ENCODE measurements at places on chromosomes 7 and 10. TPM values are rescaled to one million over a fixed set of nuclear protein-coding genes. Genes with fewer than 3 reads are reported as not detected.

DNA sequence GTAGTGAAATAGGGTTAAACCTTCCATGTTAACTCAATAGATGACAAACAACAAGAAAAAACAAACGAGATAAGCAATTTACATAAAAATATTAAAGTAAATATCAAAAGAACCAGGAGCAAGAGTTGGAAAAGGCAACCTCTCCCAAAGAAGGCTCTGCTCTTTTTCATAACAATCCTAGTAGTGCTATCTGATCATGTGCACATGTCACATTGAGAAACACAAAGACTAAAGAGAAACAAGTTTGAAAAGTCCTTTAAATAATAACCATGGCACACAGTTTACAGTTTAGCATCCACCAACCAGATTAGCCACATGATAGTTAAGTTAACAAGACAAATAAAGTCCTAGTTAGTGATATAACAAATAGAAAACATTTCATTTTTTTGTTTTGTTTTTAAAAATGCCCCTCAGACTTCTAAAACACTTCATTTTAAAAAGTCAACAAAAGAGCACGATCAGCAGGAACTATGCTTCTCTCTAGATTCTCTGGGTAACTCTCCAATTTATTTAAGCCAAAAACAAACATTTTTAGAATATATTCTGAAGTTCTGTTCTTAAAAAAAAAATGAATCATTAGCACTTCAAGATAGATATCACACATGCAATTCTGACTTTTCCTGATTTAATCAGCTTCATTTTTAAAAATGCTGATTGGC lies 110.4 kb downstream of the PARD3 start:
- no peaks in the 10 kb centered on the region for H3K36me3 ChIP-seq
- no peak for DNase-seq
- H3K4me1 ChIP-seq, result peaks cover 19% of the 10 kb centered on the region
- H3K27me3 ChIP-seq, result no peaks in the 10 kb centered on the region
- H3K4me3 ChIP-seq, result no peak overlapping the region

- no peak overlapping the region for H3K27ac ChIP-seq
- DNase-seq, result no peak
- H3K4me3 ChIP-seq, result no peak overlapping the region
- peaks cover 11% of the 10 kb centered on the region for H3K27me3 ChIP-seq
- peaks cover 19% of the 10 kb centered on the region for H3K4me1 ChIP-seq
Measured at GRCh38 chr7:44445986-44446671, 44.3 kb downstream of the NUDCD3 start.

DNA sequence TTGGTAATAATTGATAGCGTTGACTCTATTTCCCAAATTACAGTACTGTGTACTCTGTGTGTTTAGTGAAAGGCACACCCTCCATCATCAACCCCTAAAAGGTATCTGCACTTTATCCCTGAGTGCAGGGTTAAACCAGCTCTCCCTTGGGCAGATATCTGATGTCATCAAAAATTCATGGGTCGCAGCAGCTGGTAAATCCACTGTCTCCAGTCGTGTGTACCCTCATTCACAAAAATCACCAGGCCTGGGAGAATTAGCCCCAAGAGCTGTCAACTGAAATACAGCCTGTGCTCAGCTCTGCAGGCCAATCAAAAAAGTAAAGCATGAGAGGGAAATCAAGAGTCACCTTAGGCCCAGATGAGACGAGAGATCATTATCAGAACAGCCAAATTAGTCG lies 103.7 kb downstream of the HIP1 start:
- H3K36me3 ChIP-seq, result no peaks in the 10 kb centered on the region
- H3K4me1 ChIP-seq, result peaks cover 15% of the 10 kb centered on the region
- H3K4me3 ChIP-seq, result peak overlapping the region; percentile 67
- H3K27me3 ChIP-seq, result peaks cover 10% of the 10 kb centered on the region
- no peak for DNase-seq

GRCh38 chr10:129538236-129538635 lies 71.2 kb downstream of the MGMT start:
- no peaks in the 10 kb centered on the region for H3K4me1 ChIP-seq
- DNase-seq, result no peak
- H3K4me3 ChIP-seq, result no peak overlapping the region
- peaks cover 18% of the 10 kb centered on the region for H3K36me3 ChIP-seq
- H3K27ac ChIP-seq, result no peak overlapping the region
- H3K27me3 ChIP-seq, result no peaks in the 10 kb centered on the region

GRCh38 chr7:5824297-5824610 lies 42.8 kb upstream of the RNF216 start:
- no peaks in the 10 kb centered on the region for H3K27me3 ChIP-seq
- H3K27ac ChIP-seq, result no peak overlapping the region
- H3K4me3 ChIP-seq, result peak overlapping the region; percentile 1
- H3K4me1 ChIP-seq, result peaks cover 2% of the 10 kb centered on the region
- H3K36me3 ChIP-seq, result no peaks in the 10 kb centered on the region

- no peaks in the 10 kb centered on the region for H3K36me3 ChIP-seq
- H3K27me3 ChIP-seq, result peaks cover 2% of the 10 kb centered on the region
- H3K4me1 ChIP-seq, result peaks cover 4% of the 10 kb centered on the region
- no peak overlapping the region for H3K4me3 ChIP-seq
- no peak overlapping the region for H3K27ac ChIP-seq
- DNase-seq, result no peak
Measured at GRCh38 chr10:102796407-102797176, 40.6 kb downstream of the CYP17A1 start.

- peaks cover 2% of the 10 kb centered on the region for H3K4me1 ChIP-seq
- H3K27ac ChIP-seq, result no peak overlapping the region
- no peaks in the 10 kb centered on the region for H3K27me3 ChIP-seq
Measured at GRCh38 chr7:21099955-21100354, 313.3 kb upstream of the SP8 start.

Gene ZSCAN25
- total RNA-seq, result 26.6 TPM

Gene ANKRD61
- not detected for total RNA-seq

Gene PIK3CG
- not detected for total RNA-seq
